Sigmoid colon (tissue), 7 donors: ENCODE measurements at places on chromosomes 7 and 10. TPM values are rescaled to one million over a fixed set of nuclear protein-coding genes. Genes with fewer than 3 reads are reported as not detected.

The LRIT2 gene
- not detected for total RNA-seq

The MMP21 gene
- total RNA-seq: 0.33 TPM

The SDK1 gene
- total RNA-seq: 11.8 TPM

The HIPK2 gene
- total RNA-seq: 9.6 TPM

The TRIM73 gene
- 1.9 TPM for total RNA-seq

The ARHGAP12 gene
- 53.7 TPM for total RNA-seq

The KLF14 gene
- total RNA-seq: not detected

The CAV1 gene
- 857 TPM for total RNA-seq

The LMOD2 gene
- not detected for total RNA-seq

The CC2D2B gene
- 5.3 TPM for total RNA-seq

The CCSER2 gene
- 91.7 TPM for total RNA-seq

The RASA4B gene
- 2.5 TPM for total RNA-seq

The NME8 gene
- total RNA-seq: not detected

The OGA gene
- total RNA-seq: 143 TPM

The TDRD1 gene
- not detected for total RNA-seq

The CDK6 gene
- 25.8 TPM for total RNA-seq

The ZKSCAN1 gene
- 27.8 TPM for total RNA-seq

The IMMP2L gene
- total RNA-seq: 18.9 TPM

The CLCN1 gene
- total RNA-seq: 0.14 TPM

The ABCB4 gene
- total RNA-seq: 0.49 TPM

The DNAJC12 gene
- 18.5 TPM for total RNA-seq

The CDHR3 gene
- 17.8 TPM for total RNA-seq

The PAXIP1 gene
- 11.4 TPM for total RNA-seq

The MYO3A gene
- not detected for total RNA-seq

The SEMA4G gene
- total RNA-seq: 2.2 TPM

The PALD1 gene
- 33.8 TPM for total RNA-seq

The LIPM gene
- not detected for total RNA-seq

The CUTC gene
- 29.7 TPM for total RNA-seq

The NPSR1 gene
- not detected for total RNA-seq

The DGKI gene
- total RNA-seq: 7.6 TPM

The RBP3 gene
- total RNA-seq: not detected

The IL15RA gene
- total RNA-seq: 15.8 TPM

The RNF148 gene
- total RNA-seq: 0.36 TPM

The HMX3 gene
- not detected for total RNA-seq

The FAM221A gene
- total RNA-seq: 16.3 TPM

The MORN4 gene
- total RNA-seq: 6.2 TPM

The ASAH2 gene
- total RNA-seq: 2.0 TPM

The MYOF gene
- 67.8 TPM for total RNA-seq

The HABP2 gene
- total RNA-seq: not detected

The PHF14 gene
- total RNA-seq: 28.8 TPM

The MSS51 gene
- 2.8 TPM for total RNA-seq

The ETV1 gene
- total RNA-seq: 6.5 TPM

The CLDN3 gene
- total RNA-seq: not detected

The FAM131B gene
- total RNA-seq: 6.7 TPM

The BPGM gene
- 14.8 TPM for total RNA-seq

The STAG3 gene
- not detected for total RNA-seq

The VSIR gene
- 40.5 TPM for total RNA-seq

The TMEM176B gene
- 52.3 TPM for total RNA-seq

The CADPS2 gene
- total RNA-seq: 10.7 TPM

The SRRM3 gene
- 1.6 TPM for total RNA-seq
